ENCODE measurements at places on chromosomes 16 and 17.

GRCh38 chr16:12341423-12341822 lies 364.9 kb downstream of the SNX29 start:
- H3K4me1 ChIP-seq, result peaks cover 5% of the 10 kb centered on the region
- no peak for DNase-seq
- H3K36me3 ChIP-seq, result peaks cover 2% of the 10 kb centered on the region
- no peaks in the 10 kb centered on the region for H3K27me3 ChIP-seq
- no peak overlapping the region for H3K4me3 ChIP-seq

DNA sequence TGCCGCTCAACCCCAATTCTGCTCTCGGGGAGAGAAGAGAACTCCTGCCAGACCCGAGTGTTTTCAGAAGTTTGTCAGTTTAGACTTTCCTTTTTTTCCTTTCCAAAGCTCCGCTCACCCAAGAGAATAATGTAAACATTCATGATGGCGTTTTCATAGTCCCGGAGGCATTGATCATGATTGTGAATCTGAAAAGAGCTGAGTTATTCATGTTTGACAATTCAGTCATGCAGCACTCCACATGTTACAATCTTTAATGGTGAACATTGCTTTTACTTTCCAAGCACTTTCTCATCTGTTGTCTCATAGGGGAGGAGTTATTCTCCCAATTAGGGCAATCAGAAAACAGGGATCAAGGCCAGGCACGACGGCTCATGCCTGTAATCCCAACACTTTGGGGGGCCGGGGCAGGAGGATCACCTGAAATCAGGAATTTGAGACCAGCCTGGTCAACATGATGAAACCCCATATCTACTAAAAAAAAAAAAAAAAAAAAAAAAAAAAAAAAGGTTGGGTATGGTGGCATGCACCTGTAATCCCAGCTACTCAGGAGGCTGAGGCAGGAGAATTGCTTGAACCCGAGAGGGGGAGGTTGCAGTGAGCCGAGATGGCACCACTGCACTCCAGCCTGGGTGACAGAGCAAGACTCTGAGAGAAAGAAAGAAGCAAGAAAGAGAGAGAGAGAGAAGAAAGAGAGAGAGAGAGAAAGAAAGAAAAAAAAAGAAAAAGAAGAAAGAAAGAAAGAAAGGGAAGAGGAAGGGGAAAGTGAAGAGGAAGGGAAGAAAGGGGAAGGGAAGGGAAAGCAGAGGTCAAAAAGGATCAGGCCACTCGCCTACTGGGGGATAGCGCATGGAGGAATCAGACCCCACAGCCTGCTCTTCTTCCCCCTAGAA lies 70.0 kb upstream of the TNRC6C start:
- DNase-seq, result no peak
- H3K36me3 ChIP-seq, result no peaks in the 10 kb centered on the region
- peaks cover 36% of the 10 kb centered on the region for H3K4me1 ChIP-seq
- H3K27ac ChIP-seq, result peak overlapping the region; percentile 98

- peaks cover 13% of the 10 kb centered on the region for H3K4me1 ChIP-seq
- no peaks in the 10 kb centered on the region for H3K27me3 ChIP-seq
- H3K36me3 ChIP-seq, result no peaks in the 10 kb centered on the region
Measured at GRCh38 chr17:50518384-50519023, 10.3 kb downstream of the MYCBPAP start.

DNA sequence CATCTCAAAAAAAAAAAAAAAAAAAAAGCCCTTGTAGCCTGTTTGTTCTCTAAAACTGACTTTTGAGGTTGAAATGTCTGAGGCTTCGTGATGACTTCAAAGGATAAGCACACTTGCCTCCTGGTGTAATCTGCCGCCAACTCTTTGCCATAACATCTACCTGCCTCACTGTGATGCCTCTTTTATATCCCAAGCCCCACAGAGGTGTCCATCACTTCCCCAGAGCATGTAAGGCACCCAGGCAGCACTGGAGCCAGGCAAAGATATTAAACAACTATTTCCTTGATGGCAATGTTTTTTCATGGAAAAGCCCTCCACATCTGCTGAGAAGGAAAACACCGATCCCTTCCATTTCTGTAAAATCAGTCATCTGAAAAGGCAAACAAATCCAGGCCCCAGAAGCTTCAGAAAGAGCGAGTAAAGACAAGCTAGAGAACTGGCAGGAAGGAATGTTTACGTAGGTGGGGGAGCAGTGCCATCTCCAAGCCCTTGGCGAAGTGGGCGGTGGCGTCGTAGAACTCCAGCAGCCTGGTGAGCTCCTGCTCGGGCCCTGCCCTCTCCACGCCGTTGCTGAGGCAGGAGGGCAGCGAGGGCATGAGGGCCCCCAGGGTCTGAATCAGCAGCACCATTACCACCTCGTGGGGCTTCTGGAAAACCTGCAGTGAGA lies 28.6 kb downstream of the COG7 start:
- no peak overlapping the region for H3K4me3 ChIP-seq
- no peak for DNase-seq
- H3K27me3 ChIP-seq, result no peaks in the 10 kb centered on the region
- no peak overlapping the region for H3K27ac ChIP-seq
- H3K4me1 ChIP-seq, result peaks cover 3% of the 10 kb centered on the region
- peaks cover 6% of the 10 kb centered on the region for H3K36me3 ChIP-seq

DNA sequence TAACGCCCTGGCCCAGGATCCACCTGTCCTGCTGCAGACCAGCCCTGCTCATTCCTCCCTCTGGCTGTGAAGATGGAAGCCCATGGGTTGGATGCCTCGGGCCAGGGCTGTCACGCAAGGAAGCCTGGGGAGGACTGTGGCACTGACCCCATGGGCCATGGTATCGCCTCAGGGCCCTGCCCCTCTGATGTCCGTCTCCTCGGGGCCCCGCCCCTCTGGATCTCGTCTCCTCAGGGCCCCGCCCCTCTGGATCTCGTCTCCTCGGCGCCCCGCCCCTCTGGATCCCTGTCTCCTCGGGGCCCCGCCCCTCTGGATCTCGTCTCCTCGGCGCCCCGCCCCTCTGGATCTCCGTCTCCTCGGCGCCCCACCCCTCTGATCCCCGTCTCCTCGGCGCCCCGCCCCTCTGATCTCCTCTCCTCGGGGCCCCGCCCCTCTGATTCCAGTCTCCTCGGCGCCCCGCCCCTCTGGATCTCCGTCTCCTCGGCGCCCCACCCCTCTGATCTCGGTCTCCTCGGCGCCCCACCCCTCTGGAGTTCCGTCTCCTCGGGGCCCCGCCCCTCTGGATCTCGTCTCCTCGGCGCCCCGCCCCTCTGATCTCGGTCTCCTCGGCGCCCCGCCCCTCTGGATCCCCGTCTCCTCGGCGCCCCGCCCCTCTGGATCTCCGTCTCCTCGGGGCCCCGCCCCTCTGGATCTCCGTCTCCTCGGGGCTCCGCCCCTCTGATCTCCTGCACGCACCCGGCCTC lies 24.0 kb downstream of the METRNL start:
- peaks cover 10% of the 10 kb centered on the region for H3K27me3 ChIP-seq
- H3K36me3 ChIP-seq, result no peaks in the 10 kb centered on the region
- peaks cover 14% of the 10 kb centered on the region for H3K4me1 ChIP-seq

- DNase-seq, result no peak
- H3K27ac ChIP-seq, result no peak overlapping the region
- no peaks in the 10 kb centered on the region for H3K36me3 ChIP-seq
- no peaks in the 10 kb centered on the region for H3K4me1 ChIP-seq
- no peaks in the 10 kb centered on the region for H3K27me3 ChIP-seq
Measured at GRCh38 chr17:27668488-27668823, 37.5 kb downstream of the LGALS9 start.
